Activated CD4-positive, CD25-positive, alpha-beta regulatory T cell treated with anti-CD3 and anti-CD28 coated beads, Interleukin-2, amount 50 U/mL, for 72 hours (primary cell): ENCODE measurements at places on chromosomes 13 and 19.
A peak's percentile ranks its signal among the peaks of the same experiment; 100 is the strongest.

DNA sequence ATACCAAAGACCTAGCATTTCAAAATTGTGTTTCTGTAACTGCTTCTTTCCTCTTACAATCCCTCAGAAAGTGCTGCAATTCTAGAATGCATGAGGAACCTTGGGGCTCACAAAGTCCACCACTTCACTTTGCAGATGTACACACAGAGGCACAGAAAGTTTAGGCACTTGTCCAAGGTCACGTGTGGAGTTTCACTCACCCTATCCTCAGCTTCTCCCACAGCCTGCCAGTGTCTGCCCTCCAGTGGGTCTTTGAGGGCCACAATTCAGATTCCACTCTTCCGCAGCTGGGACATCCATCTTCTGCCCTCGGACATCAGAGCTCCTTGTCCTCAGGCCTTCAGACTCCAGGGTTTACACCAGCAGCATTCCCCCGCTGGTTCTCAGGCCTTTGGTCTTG lies 210.5 kb upstream of the SERP2 start:
- no peak for DNase-seq

DNA sequence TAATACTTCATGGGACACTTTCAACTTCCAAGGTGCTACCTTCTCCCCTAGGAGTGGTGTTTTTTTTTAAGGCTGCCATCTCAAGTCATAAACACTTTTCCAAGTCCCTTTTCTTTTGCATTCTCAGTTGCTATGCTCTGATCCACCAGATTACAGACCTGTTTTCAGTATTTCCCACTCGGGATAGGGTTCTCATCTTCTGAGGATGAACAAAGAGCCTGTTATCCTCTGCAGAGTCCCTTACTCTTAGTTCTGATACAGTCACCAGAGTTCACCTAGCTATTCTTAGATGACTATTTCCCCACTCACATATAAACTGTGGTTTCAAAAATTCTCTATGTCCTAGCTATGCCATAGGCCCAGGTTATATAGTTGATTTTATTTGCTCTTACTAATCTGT lies 15.9 kb downstream of the ZDHHC20 start:
- DNase-seq = no peak

- DNase-seq = no peak
Observed at GRCh38 chr13:110447801-110448200, 113.7 kb downstream of the RAB20 start.

DNA sequence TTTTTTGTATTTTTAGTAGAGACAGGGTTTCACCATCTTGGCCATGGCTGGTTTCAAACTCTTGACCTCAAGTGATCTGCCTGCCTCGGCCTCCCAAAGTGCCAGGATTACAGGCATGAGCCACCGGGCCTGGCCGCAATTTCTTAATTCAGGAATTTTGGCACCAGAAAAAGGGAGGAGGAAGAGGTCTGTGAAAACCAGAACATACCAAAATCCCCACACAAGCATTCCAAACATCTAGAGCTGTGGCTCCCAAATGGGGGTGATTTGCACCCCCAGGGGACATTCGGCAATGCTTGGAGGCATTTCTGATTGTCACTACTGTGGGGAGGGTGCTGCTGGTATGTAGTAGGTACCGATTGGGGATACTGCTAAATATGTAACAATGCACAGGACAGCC lies 40.2 kb upstream of the ABCC4 start:
- no peak for DNase-seq

GRCh38 chr13:95643571-95643935 lies 953 bp downstream of the DZIP1 start:
- DNase-seq = no peak

DNA sequence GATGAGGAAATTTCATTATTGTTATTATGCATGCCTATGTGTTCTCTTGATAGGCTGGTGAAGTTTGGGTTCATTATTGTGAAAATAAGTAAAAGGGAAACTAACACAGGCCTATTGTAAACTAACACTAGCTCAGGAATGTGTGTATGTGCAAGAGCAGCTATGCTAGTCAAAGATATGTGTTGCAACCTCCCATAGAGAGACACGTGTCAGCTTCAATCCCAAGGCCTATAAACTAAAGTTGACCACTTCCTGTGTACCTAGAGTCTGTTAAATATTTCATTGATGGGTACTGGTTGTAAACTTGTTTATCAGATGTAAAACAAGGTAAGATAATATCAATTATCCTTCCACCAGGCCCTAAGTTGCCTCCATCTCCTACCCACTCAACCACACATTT lies 44.7 kb upstream of the ZNF30 start:
- no peak for DNase-seq

GRCh38 chr13:97280478-97280877 lies 58.3 kb downstream of the MBNL2 start:
- no peak for DNase-seq

DNA sequence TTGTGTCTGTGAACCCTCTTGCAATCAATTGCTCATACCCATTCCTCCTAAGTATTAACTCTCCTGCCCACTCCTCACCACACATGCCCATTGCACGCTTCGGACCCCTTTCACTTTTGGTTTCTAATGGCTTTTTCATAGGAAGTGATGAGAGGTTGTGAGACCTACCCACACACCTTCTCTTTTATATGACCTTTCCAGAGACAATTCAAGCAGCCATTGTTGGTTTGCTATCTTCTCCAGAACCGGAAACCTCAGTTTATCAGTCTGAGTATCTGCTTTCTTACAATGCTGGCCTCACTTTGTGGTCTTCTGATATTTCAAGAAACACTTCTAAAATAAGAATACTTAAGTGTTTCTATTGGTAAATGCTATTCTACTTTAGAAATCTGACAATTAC lies 1550.8 kb upstream of the SLC10A2 start:
- DNase-seq = no peak

- peak; percentile 87 for DNase-seq
Observed at GRCh38 chr19:18294467-18294864, 13.0 kb upstream of the JUND start.

GRCh38 chr13:33235078-33235477 lies 50.5 kb downstream of the STARD13 start:
- DNase-seq = no peak

DNA sequence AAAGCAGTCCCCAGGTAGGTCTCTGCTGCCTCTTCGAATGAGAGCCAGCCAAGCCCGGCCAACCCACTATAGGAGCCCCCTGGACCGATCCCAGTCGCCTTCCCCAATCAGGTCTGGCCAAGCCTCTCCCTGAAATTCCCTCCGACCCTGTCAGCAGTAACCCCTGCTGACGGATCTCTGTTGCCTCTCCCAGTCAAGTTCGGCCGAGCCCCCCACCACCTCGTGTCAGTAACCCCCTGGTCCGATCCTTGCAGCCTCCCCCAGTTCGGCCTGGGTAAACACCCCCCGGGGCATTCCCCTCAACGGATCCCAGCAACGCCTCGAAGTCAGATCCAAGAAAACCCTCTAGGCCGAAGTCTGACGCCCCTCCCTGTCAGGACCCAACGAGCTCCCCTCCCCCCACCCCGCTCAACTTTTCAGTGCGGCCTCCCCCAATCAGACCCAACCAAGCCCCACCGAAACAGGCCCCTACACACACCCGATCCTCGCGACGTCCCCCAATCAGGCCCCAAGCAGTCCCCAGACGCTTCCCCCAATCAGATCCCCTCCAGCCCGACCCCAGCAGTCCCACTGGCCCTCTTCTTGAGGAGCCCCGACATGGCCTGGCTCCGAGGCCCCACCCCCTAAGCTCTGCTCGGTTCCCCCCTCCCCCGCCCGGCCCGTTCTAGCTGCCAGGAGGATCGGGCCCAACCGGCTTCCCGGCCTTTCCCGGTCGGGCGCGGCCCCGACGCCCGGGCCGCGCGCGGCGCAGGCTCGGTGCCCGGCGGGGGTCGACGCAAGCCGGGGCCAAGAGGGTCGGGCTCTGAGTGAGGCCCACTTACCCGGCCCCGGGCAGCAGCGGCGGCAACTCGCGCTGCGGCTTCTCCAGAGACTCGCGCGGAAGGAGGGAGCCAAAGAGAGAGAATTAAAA lies 1.8 kb downstream of the TNPO2 start:
- peak; percentile 60 for DNase-seq

DNA sequence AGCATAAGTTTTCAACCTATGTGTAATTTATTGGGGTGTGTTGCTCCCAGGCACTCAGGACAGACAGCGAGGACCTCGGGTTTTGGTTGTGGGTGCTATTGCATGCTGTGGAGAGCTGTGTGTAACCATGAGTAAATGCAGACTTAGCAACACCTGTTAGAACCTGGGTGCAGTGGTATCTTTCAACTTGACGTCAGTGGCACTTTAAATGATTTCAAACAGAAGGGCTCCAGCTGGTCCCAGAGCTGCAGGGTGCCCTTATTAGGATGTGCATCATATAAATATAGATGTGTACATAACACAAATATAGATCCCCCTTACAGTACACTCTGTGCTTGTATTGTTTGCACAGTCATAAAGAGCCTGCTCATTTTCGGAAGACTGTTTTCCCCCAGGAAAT lies 228.3 kb upstream of the IRS2 start:
- DNase-seq = no peak

GRCh38 chr13:111861319-111861718 lies 205.6 kb upstream of the SOX1 start:
- no peak for DNase-seq

- no peak for DNase-seq
Observed at GRCh38 chr13:111210544-111211469, 95.7 kb downstream of the ARHGEF7 start.

GRCh38 chr13:93964146-93964512 lies 515.4 kb downstream of the DCT start:
- no peak for DNase-seq

GRCh38 chr13:51828730-51829567 lies 16.0 kb downstream of the TMEM272 start:
- DNase-seq = no peak

DNA sequence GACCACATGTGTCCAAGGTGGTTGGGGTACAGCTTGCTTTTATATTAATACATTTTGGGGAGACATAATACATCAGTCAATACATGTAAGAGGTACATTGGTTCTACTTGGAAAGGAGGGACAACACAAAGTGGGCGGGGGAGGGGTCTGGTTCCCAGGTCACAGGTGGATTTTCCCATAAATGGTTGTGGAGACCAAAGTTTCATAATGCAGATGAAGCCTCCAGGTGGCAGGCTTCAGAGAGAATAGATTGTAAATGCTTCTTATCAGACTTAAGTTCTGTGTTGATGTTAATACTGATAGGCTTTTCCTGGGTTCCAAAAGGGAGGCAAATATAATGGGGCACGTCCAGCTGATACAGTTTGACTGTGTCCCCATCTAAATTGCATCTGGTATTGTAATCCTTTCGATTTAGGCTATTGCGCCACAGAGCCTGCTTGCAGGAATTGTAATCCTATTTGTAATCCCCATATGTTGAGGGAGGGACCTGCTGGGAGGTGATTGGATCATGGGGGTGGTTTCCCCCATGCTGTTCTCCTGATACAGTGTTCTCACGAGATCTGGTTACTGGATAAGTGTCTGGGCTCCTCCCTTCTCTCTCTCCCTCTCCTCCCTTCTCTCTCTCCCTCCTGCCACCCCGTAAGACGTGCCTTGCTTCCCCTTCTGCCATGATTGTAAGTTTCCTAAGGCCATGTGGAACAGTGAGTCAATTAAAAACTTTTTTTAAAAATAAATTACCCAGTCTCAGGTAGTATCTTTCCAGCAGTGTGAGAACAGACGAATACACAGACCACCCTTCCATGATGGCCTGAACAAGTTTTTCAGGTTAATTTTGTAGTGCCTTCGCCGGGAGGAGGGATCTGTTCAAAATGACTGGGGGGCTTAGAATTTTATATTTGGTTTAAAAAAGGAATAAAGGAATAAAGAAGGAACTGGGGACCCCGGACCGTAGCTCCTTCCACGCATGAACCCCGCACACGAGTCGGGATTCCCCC lies 44.9 kb downstream of the ZNF823 start:
- no peak for DNase-seq

DNA sequence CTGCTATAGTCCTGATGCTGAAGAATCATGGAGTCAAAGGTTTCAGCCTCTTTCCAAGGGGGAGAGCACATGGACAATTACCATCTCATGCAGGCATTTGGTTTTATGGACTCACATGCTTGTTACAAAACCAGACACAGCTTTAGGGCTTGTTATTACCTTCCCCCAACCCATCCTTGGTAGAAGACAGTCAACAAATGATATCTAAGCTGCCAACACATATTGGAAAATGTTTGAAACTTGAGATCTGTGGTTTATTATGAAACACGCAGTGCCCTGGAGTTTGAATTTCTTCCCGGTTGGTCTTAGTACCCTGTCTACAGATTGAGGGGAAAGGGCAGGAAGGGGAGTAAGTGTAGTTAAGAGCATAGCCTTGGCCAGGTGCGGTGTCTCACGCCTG lies 12.5 kb upstream of the CYP2A6 start:
- no peak for DNase-seq
